Activated CD4-positive, alpha-beta T cell treated with anti-CD3 and anti-CD28 coated beads, Interleukin-10, Interleukin-2, amounts not matched to agents 100 ng/mL and 50 ng/mL, durations not matched to agents 16 hours and 8 hours (primary cell): ENCODE measurements at places on chromosomes 1 and 21.

- no peak for DNase-seq
Measured at GRCh38 chr1:25481625-25482024, 50.9 kb downstream of the MACO1 start.

- no peak for DNase-seq
Measured at GRCh38 chr1:113534875-113535274, 144.6 kb downstream of the MAGI3 start.

GRCh38 chr1:233349137-233349536 lies 21.6 kb downstream of the MAP3K21 start:
- DNase-seq: no peak

- DNase-seq: no peak
Measured at GRCh38 chr1:10555635-10556429, 81.1 kb downstream of the PEX14 start.

GRCh38 chr1:151213560-151213959 lies 15.2 kb downstream of the PIP5K1A start:
- no peak for DNase-seq

- DNase-seq: no peak
Measured at GRCh38 chr1:60274422-60275290, 201.1 kb upstream of the C1orf87 start.

DNA sequence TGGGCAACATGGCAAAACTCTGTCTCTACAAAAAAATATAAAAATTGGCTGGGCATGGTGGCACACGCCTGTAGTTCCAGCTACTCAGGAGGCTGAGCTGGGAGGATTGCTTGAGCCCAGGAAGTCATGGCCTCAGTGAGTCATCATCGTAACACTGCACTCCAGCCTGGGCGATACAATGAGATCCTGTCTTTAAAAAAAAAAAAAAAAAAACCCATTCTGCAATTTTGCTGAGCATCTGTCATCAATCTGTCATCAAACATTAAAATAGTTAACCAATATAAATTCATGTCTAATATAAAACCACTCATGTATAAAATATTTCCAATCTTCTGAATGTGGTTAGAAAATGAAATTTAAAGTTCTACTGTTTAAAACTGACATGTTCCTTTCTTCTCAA lies 56.9 kb downstream of the LPAR3 start:
- no peak for DNase-seq

GRCh38 chr1:188611432-188611831 lies 1782.7 kb downstream of the PLA2G4A start:
- no peak for DNase-seq

- DNase-seq: no peak
Measured at GRCh38 chr1:75712306-75712705, 12.2 kb upstream of the ACADM start.

DNA sequence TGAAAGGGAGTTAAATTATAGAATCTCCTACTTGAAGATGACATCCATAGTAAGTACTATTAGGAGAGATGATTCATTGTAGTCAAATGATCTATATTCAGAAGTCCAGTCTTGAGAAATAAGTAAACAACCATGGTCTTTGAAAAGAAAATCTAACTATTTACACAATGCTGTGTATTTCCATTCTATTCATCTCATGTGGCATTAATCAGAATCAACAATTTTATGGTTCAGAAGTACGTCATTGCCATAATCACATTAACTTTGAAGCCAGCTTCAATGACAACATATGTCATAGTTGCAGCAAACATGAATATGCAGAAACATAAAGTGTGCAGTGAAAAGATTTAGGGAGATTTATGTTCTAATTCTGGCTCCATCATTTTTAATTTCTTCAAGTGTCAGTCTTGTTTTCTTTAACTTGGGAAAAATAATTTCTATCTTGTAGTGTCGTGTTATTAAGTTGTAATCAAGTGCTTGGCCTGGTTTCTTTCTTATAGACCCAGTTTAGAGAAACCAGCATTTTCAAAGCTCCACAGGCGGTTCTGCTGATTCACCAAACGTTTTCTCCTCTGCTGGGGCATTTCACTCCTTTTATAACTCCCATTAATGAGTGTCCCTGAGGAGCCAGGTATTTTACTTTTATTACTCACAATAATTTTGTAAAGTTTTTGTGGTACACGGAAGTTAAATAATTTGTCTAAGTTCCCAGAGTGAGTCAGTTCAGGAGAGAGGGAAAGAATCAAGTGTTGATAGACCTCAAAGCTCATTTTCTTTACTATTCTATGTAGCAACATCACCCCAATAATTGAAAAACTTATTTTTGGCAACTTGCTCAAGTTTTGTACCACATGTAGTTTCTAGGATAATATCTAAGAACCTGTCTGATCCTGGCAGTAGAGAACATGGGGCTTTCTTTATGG lies 35.9 kb upstream of the PTGS2 start:
- DNase-seq: no peak

DNA sequence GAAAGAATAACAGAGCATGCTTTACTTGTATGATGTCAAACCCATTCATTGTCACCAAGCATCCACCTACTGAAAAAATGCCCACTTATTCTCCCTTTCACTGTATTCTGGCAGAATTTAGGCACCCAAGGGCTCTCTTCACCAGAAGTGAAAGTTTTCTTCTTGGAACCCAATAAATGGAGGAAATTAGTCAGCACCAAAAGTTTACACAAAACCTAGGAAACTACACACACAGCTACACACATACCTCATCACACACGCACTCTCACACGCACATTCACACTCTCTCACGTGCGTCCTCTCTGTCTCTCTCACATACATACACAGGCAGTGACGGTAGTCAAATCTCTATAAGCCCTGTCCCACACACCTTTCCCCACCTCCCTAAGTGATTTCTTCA lies 37.6 kb downstream of the MCOLN2 start:
- DNase-seq: peak; percentile 89

- no peak for DNase-seq
Measured at GRCh38 chr1:151843398-151843797, 3.8 kb upstream of the C2CD4D start.

- DNase-seq: peak; percentile 47
Measured at GRCh38 chr1:111516005-111516535, 12.6 kb upstream of the ADORA3 start.

DNA sequence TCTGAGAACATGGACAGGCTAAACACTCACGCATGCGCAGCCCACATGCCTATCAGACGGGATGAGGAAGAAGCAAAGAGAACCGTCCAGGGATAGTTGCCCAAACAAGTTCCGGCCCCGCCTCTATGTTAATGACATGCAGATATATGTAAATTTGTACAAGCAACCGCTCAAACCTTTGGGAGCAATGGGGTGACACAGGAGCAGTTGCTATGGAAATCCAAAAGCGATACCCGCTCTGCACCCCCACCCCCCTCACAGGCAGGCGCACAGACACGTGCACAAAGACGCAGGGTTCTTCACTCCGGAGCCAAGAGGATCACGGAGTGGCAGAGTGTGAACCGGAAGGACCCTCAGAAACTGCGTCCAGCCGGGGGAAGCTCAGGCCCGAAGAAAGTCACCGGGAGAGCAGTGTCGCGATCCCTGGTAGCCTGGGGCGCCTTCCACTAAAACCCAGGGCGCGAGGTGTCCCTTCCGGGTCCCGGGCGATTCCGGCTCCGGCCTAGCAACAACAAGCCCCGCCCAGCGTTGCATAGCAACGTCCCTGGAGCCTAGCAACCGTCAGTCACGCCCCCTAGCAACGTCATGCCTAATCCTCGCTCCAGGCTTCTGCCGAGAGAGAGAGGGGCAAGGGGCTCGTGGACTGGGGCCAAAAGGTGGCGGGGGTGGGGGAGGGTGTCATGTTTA lies 24.1 kb upstream of the ADGRB2 start:
- peak; percentile 95 for DNase-seq

- DNase-seq: peak; percentile 31
Measured at GRCh38 chr21:46322351-46323226, 1.1 kb downstream of the C21orf58 start.

DNA sequence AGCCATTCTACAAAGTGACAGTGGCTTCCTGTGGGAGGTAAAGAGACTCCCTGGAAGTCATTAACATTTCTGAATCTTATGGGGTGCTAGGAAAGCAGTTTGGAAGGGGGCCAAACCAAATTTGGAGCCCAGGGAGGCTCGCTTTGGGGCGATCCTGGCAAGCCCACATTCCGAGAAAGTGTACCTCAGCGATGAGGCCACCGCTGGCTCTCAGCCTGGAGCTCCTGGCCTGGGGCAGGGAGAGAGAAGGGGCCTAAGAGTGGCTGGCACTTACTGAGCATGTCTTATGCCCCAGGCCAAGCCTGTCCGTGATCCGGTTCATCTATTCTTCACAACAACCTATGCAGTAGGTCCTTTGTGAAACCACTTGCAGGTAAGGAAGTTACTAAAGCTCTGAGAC lies 98.8 kb downstream of the CCDC185 start:
- DNase-seq: no peak

DNA sequence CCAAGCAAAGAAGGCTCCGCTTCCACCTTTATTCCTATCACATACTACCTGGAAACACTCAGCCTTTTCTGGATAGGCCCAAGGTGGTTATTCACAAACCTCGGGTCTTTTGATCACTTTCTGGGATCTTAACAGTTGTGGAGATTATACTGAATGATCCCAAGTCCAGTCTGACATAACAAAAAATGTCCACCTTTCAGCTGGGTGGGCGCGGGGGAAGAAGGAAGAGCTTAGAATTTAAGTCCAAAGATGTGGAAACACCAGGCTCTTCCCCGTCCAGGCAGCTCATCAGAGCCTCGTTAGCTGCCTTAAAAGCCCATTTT lies 338 bp upstream of the C1orf53 start:
- DNase-seq: no peak

DNA sequence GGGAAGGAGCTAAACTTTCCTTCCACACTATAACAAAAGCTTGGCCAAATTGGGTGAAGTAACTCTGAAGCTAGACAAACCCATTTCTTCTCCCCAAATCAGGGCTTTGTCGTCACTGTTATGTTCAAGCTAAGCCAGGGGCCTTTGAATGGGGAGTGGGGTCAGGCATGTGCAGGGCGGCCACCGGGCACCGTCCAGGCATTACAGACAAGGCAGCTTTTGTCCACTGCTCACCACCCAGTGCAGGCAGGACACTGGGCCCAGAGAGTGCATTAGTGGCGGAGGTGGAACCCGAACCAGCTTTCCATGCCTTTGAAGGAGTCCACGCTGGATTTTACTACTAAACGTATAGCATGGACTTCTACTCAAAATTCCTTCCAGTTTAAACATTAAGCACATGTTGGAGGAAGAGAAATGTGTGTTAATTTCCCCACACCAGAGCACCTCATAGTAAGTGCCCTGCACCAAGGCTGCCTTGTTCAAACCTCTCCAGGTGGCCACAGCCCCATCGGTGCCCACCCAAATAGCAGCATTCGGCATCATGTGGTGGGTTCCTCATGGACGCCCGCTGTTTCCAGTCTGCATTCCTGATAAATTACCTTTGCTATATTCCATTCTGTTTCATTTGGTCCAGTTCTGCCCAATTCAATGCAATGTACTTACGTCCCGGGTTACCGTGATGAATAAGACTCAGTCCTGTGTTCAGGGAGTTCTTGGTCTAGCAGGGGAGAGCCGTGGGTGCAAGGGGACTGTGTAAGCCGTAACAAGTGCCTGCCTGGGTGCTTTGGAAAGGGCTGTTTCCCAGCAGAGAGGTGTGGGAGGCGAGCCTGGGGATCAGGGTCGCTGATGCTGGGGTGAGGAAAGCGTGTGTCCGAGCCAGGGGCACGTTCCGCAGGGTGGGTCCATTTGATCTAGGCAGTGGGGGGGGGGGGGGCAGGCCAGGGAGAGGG lies 1.6 kb downstream of the UBASH3A start:
- DNase-seq: peak; percentile 38

DNA sequence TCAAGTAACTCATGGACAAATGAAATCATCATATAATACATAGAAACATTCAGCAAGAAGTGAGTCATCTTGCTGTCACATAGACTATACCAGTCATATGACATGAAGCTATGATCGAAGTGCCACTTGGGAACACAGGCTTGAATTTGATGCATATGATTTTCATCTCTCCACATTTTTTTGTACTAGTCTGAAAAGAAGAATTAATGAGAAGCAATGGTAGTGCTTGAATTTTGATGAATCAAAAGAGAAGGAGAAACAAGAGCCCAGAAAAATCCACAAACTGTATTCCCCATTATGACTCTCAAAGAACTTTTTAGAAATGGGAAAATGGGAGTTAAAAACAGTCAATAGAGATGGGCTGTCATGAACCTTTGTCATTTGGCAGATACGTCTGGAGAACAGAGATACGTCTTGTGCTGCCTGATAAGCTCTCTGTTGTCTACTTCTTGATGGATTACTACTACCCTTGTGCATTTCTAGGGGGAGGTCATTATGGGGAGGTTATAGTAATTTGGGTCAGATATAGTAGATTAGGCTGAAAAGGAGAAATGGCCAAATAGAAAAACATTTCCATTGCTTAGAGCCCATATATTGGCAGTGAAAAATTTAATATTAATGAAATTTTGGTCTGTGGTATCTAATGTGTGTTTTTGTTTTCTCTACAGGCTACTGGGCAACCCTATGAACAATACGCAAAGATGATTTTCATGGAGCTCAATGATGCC lies 8.0 kb upstream of the LEPR start:
- DNase-seq: peak; percentile 23

DNA sequence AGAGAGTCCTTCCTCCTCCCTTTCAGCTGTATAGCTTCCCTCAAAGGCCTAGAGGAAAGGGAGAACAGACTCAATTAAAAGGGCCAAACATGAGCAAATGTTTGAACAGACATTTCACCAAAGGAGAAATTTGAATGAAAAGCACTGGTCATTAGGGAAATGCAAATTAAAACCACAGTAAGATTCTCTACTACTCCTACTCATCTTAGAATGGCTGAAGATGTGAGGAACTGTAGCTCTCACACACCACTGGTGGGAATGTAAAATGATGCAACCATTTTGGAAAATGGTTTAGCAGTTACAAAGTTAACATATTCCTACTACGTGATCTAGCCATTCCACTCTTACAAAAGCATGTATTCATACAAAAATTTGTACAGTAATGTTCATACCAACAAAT lies 253.0 kb upstream of the HOOK1 start:
- no peak for DNase-seq

DNA sequence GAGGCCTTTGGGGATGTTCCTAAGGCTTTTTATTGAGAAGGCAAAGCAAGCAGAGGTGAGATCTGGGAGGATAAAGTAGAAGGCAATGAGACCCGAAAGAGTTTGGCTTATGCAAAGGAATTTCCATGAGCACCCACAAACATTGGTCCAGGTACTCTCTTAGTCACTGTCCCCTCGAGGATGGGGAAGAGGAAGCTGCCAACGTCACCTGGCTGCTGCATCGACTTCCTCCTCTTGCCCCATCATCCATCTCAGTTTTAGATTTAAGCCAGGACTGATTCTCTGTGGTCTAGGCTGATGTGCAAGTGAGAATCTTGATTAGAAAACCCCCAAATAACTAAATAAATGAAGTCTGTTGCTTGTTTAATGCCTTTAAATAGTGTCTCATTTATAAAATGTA lies 28.7 kb downstream of the RUNX1 start:
- DNase-seq: no peak

DNA sequence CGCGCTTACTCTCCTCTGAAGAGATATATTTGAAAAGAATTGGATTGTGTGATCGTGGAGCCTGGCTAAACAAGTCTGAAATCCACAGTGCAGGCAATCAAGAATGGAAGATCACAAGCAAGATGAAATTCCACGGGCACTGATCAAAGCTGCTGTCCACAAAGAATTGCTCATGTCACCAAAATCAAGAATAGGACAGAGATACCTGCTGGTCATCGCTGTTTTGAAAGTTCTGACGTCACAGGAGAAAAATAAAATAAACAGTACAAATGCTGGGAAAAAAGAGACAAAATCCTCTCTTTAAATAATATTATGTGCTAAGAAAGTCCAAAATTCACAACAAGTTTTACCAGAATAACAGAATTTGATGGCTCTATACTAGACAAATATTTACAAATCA lies 12.0 kb upstream of the DESI2 start:
- no peak for DNase-seq
